Central memory CD4-positive, alpha-beta T cell (primary cell): ENCODE measurements at places on chromosomes 1 and 21.

DNA sequence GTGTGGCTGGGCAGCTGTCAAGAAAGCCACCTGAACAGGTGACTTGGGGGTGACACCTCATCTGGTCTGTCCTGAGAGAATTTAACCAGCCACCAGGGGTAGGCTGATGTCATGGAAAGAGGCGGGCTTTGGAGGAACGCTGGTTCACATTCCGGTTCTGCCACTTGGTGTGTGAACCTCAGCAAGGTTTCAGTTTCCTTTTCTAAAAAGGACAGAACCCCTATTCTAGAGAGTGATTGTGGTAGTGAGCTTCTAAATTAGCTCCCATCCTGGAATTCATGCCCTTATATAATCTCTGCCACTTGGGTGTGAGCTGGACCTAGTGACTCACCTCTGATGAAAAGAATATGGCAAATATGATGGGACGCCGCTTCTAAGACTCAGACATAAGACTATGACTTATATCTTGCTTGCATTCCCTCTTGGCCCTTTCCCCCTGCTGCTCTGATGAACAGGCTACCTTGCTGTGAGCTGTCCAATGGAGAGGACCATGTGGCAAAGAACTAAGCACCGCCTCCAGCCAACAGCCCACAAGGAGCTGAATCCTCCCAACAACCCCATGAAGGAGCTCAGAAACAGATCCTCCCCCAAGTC is 332.1 kb downstream of the RRAGC start:
- peak; percentile 24 for DNase-seq

GRCh38 chr1:234932511-234933430 is 195.9 kb downstream of the TOMM20 start:
- no peak for DNase-seq

DNA sequence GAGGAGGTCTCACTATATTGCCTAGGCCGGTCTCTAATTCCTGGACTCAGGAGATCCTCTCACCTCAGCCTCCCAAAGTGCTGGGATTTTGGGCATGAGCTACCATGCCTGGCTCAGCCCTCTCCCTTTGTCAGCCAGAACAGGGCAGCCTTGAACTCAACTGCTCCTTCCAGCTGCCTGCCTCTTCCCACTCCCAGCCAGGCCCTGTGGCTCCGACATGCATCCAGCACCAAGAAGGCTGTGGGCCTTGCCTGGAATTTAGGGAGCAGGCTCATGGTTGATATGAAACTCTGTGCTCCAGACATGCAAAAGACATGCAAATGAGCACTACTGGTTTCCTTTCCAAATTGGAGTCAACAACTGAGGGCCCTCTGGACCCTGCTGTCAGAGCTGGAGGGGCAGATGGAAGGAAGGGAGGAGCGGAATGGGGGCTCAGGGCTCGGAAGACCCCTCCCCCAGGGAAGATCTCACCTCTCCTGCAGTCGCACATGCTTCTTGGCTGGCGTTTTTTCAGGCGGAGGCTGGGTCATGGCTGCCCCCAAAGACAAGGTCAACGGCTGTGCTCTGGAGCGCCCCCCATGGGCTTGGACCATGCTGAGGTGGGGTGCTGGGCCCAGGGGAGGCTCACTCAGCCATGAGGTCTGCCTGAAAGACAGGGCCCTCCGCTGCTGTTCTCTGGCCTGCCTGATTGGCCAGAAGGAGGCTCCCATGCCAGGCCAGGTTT is 1.4 kb downstream of the PTPN7 start:
- no peak for DNase-seq

DNA sequence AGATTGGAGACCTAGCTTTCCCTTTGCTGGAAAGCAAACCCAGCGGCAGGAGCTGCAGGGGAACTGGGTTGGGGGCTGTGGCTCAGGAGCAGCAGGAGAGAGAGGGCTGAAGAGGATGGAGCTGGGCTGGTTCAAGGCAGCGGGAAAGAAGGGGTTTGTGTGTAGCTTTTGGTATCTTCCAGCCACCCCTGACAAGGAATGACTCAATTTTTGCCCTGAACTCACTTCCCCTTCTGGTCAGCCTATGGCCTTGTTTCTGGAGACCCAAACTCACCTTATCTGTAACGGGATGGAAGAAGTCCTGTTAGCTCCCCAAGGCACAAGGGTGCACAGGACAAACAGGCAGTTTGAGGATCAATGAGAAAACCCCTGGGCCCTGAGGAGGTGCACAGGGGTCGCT is 13.1 kb downstream of the C1orf115 start:
- no peak for DNase-seq

DNA sequence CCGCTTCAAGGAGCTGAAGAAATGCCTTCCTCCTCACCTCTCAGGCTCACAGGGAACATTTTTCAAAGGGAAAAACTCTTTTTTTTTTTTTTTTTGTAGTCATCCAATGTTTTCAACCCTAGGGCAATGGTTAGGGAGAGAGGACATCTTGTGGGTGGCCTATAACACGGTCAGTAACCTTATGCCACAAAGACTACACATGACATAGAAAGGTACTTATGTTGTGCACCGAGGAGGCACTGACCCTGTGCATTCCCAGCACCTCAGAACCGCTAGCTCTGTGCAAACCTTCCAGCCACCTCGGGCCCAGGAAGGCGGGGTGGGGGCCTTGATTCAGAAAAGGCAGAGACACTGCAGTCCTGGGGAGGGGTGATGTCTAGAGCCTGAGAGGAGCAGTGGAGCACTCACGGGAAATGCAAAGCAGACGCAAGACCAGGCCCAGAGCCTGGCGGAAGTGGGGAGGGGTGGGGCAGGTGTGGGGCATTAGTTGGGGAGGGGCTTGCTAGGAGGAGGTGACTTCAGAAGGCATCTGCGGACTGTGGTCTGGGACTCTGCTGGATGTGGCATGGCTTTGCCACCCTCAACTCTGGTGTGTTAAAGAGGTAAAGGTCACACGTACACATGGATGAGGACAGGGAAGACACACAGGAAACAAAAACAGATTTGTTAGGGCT is 68.6 kb downstream of the MDM4 start:
- peak; percentile 20 for DNase-seq

DNA sequence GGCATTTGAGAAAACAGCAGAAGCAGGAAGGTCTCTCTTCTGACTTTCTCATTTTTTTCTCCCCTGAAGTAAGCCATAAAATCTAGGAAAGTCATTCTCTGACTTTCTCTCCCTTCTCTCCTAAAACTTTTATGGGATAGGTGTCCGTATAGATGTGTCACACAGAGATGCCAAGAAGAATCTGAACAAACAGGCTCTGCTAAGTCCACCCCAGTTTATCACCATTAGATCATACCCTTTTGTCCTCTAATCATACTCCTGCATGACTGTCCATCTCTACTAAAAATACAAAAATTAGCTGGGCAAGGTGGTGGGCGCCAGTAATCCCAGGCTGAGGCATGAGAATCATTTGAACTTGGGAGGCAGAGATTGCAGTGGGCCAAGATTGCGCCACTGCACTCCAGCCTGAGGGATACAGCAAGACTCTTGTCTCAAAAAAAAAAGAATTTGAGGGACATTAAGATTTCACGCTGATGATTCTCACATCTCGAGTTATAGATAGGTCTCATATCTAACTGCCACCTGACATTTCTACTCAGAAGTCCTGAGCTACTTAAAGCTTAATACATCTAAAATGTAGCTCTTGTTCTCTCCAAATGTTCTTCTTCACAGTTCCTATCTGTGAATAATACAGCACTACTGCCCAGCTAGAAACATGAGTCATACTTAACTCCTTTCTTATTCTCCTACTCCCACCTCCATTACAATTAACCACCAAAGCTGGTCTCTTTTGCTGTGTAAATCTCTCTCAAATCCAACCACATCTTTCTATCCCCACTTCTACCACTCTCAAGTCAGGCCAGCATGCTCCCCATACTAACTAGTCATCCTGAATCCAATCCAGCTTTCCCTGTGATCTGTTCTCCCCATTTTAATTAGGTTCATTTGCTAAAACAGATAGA is 47.7 kb downstream of the ZNF644 start:
- no peak for DNase-seq

DNA sequence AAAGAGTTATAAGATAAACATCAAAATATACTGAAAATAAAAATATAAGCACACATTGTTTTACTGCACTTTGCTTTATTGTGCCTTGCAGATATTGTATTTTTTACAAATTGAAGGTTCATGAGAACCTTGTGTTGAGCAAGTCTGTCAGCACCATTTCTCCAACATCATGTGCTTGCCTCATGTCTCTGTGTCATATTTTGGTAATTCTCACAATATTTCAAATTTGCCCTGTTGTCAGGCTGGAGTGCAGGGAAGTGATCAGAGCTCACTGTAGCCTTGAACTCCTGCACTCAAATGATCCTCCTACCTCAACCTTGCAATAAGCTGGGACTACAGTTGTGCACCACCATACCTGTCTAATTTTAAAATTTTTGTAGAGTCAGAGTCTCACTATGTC is 21.3 kb upstream of the CNIH3 start:
- no peak for DNase-seq
